ENCODE measurements at places on chromosomes 5 and 9. TPM values are rescaled to one million over a fixed set of nuclear protein-coding genes. Genes with fewer than 3 reads are reported as not detected.
A peak's percentile ranks its signal among the peaks of the same experiment; 100 is the strongest.

- no peak for DNase-seq
Observed at GRCh38 chr9:87083986-87084385, 136.7 kb upstream of the GAS1 start.

GRCh38 chr9:96343515-96344360 lies 39.8 kb downstream of the SLC35D2 start:
- no peak for DNase-seq

DNA sequence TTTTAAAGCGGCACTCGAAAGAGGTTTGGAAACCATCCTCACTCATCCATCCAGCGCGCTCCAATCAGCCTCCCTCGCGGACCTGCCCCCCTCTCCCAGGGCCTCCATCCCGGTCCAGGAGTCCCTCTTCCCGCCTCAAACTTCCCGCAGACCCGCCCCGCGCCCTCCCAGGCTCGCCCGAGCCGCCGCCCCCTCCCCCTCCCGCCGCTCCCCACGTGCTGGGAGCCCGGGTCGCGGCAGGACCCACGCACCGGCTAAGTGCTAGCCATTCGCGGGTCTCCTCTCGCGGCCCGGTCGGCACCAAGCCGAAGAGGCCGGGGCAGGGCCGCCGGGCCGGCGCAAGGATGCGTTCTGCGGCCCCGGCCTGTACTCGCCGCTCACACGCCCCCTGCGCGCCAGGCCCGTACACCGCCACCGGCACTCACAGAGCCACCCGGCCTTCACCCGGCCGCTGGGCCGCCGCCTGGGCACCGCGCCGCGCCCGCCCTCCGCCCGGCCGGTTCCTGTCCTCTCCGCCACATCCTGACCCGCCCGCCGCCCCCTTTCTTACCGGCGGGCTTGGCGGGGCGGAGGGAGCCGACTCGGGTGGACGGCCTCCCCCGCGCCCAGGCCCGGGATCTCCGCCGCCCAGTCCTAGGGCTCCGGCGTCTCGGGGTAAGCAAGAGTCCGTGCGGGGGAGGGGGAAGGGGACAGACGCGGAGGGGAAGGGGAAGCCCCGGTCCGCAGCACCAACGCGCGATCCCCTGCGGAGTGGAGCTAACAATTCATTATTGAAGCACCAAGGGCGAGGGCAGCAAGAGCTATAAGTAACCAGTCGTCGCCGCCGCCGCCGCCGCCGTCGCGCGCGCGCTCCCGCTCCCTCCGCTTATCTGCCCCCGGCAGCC lies 576 bp downstream of the CHD1 start:
- DNase-seq: peak; percentile 77

DNA sequence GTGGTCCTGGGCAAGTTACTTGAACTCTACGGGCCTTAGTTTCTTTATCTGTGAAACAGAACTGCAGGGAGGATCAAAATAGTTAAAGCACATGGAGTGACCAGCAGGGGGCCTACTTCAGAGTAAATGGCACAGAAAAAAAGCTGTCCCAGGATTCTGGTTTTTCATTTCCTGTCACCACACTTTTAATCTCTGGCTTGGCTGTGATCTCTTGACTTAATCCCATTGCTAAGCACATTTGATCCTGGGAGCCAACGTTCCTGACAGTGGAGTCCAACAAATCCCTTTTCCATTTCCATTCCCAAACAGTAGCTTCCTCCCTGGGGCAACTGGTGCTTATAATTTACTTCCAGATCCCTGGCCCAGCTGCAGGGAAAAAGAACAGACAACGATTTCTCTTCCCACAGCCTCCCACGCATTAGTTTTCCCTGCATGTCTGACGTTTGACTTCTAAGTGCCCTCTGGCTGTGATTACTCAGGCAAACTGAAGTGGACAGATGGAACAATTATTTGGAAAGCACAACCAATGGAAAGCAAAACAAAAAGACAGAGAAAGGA lies 136.5 kb upstream of the STK32A start:
- peak; percentile 54 for DNase-seq

DNA sequence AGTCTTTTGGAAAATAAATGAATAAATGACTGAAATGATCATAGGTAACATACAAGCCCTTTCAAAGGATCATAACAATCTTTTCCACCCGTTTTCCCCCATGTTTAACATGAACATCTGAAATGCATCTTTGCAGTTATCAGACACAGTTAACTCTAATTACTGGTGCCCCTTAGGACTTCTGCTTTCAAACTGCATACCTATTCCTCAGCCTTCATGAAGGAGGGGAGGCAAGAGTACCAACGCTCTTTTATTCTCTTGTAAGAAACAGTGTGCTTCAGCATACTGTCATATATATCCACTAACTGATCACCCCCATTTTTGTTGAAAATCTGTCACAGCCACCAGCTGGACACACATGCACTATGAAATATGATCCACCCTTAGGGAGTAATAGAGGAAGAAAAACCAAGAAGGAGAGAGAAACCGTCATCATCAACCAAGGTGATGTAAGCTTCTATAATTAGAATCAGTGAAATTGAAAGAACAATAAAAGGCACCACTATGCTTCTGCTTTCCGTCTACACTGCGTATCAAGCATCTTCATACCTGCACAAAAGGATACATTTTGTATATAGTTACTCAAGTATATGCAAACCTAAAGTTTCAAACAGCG lies 98.7 kb downstream of the RAPGEF6 start:
- peak; percentile 38 for DNase-seq

GRCh38 chr5:177123789-177124485 lies 9.6 kb upstream of the NSD1 start:
- DNase-seq: no peak

DNA sequence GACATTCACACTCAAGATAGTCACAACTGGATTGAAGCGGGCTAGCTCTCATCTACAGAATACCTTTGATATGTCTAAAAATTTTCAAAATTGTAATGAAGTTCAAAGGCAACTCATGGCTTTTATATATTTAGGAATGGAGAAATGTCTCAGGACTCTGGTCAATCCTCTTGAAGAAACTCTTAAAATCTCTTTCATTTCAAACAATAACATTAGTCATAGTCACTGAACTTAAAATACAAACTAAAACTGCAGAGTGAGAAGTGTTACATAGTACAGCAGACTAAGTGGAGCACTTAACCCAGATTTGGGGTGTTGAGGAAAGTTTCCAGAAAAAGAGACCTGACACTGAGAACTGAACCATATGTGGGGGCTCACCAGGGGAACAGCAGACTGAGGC lies 20.7 kb downstream of the FANCC start:
- DNase-seq: no peak

- DNase-seq: no peak
Observed at GRCh38 chr9:113231701-113232100, 10.4 kb downstream of the SLC31A1 start.

DNA sequence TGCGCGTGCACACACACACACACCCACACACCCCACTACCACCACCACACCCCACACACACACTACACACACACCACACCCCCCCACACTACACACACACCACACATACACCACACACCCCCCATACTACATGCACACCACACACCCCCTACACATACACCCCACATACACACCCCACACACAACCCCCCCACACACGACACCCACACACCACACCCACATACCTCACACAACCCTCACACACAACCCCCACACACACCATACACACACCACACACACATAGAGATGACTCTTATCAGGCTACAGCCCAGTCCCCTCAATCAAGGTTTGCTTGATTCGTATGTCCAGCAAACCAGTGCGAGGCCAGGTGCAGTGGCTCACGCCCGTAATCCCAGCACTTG lies 25.7 kb downstream of the SLC46A2 start:
- DNase-seq: no peak

- peak; percentile 39 for DNase-seq
Observed at GRCh38 chr9:129716091-129716490, 36.8 kb downstream of the PTGES start.

DNA sequence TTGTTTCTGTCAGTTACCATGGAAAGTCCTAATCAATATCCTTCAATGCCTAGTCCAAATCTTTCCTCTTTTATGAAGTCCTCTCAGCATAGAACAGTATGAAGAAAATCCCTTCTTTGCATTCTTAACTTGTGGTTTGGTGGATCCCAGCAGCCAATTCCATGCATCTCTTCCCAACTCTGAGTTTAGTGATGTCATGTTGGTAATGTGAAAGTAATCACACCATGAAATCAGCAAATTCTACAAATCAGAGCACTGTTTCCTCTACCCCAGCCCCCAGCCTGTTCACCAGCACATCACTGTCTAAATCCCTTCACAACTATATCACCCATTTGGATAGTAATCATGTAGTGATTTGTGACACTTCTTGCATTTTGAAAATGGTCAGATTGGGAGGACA lies 4.7 kb upstream of the C1QTNF2 start:
- DNase-seq: peak; percentile 5

DNA sequence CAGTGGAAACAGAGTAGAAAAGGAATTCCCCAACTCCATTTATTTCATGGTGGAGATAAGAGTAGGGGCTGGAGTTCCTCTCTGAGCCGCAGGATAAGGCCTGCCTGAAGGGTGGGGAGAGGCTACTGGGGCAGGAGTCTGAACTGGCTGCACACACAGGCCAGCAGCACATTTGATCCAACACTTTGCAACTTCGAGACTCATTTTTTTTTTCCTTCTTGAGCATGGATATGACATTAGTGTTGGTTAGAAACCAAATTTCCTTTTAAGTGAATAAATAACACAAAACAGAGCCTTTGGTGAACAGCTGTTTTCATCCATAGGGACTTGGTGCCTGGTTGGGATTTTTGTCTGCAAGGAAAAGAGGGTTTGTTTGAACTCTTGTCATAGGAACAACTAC lies 76.6 kb downstream of the RALGPS1 start:
- DNase-seq: no peak

- no peak for DNase-seq
Observed at GRCh38 chr5:43420241-43420640, 8.1 kb upstream of the CCL28 start.

DNA sequence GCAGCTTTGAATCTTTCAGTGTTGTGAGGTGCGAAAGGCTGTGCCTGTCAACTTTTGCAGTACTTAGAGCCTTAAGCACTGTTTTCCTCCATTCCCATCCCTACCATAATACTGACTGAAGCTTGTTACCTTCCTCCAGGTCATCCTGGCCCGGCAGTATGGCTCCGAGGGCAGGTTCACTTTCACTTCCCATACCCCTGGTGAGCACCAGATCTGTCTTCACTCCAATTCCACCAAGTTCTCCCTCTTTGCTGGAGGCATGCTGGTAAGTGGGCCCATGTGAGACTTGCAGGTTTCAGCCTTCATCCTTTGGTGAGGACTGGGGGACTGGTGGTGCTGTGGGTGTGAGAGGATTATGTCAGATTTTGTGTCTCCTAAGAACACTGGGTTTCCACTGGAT lies 1.5 kb downstream of the TMED9 start:
- no peak for DNase-seq

- DNase-seq: no peak
Observed at GRCh38 chr9:93013856-93014582, 44.5 kb upstream of the SUSD3 start.

- DNase-seq: no peak
Observed at GRCh38 chr5:160367885-160368284, 2.5 kb downstream of the C1QTNF2 start.

DNA sequence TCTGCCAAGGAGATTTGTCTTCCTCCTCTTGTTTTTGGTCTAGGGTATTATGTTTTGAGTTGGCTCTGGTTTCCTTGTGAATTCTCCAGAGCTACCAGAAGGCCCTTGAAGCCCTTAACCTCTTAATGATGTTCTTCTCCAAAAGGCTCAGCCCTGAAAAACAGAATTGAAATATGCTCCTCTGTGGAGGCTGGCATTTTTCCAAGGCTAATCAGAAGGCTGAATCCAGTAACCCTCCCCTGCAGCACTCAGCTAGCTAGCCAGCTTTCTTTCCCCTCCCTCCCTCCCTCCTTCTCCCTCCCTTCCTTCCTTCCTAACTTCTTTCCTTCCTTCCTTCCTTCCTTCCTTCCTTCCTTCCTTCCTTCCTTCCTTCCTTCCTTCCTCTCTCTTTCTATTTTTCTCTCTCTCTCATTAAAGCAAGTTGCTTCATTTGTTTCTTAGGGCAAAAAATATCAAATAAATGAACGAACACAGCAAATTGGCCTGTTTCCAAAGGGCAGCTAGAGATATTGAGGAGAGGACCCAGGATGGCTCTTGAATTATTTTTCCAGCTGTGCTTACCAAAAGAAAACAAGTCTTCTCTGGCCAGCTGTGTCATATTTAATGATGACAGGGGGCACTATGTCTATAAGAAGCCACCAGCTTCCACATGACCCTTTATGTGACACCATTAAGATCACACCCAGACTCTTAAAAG lies 38.7 kb downstream of the JAKMIP2 start:
- DNase-seq: no peak

DNA sequence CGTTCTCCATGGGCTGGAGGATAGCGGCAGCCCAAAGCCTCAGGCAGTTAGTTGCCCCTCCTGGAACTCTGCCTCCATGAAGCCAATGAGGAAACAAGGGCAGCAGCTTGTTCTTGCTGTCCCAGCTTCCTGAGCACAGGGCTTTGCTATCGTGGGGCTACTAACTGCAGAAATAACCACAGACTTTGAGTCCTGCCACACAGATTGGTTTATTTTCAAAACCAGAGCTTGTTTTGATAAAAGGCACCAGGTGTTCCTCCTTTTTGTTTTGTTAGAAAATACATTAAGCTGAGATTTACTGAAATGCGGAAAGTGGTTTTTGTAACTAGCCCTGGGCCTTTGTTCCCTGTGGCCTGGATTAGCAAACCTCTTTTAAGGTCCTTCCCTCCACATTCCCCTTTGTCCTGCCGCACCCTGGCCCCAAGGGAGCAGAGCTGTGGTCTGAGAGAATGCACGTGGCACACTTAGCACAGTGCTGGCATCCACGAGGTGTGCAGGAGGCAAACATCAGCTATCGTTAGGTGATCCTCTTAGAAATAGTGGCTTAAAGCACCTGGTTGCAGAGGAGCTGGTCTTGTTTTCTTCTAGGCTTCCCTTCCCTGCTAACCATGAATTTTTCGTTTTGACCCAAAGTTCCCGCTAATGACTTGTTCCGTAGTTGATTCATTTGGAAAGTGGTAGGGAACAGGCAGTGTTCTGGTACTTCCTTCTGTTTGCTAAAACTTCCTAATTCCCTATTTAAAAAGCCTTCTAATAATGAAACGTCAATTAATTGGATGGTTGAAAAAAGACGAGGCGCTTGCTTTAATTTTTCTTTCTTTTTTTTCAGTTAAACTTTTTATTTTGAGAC lies 21.5 kb downstream of the MVB12B start:
- DNase-seq: no peak

DNA sequence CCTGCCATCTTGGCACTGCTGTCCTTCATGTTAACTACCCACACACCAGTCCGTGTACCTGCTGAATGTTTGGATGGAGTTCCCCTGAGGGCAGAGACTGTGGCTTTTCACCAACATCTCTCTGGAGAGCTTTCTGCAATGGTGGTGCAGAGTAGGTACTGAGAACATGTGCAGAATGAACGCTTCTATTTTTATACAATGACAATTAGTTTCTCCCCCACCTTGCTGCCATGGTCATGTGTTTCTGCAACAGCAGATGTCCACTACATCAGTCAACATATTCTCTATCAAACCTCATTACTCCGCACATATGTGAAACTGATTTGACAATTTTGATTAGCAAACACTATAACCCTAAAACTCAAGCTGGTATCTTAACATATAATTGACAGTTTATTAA lies 14.5 kb downstream of the PTCH1 start:
- no peak for DNase-seq

The GLRA1 gene
- not detected for total RNA-seq

The ZNF618 gene
- 15.1 TPM for total RNA-seq

The CDX1 gene
- under 0.01 TPM for total RNA-seq

The BHMT gene
- total RNA-seq: 0.86 TPM

The FOXD4L6 gene
- under 0.01 TPM for total RNA-seq

The OR13C5 gene
- not detected for total RNA-seq

The CDKN2B gene
- total RNA-seq: 58.3 TPM

The BTNL3 gene
- not detected for total RNA-seq

The MYORG gene
- 0.64 TPM for total RNA-seq

The ALDH1B1 gene
- 74.3 TPM for total RNA-seq

The F2RL2 gene
- total RNA-seq: 29.8 TPM

The MYO10 gene
- 61.2 TPM for total RNA-seq

The SLC34A3 gene
- under 0.01 TPM for total RNA-seq

The MAST4 gene
- 5.8 TPM for total RNA-seq

Data from fibroblast of villous mesenchyme (primary cell).